ENCODE measurements at places on chromosomes 1 and 21.
A peak's percentile ranks its signal among the peaks of the same experiment; 100 is the strongest.

- no peak for DNase-seq
Observed at GRCh38 chr1:99139876-99140275, 124.4 kb upstream of the PLPPR4 start.

GRCh38 chr21:43025636-43026180 lies 49.9 kb downstream of the CBS start:
- peak; percentile 36 for DNase-seq

GRCh38 chr1:77095236-77095635 lies 124.0 kb downstream of the PIGK start:
- DNase-seq: no peak

DNA sequence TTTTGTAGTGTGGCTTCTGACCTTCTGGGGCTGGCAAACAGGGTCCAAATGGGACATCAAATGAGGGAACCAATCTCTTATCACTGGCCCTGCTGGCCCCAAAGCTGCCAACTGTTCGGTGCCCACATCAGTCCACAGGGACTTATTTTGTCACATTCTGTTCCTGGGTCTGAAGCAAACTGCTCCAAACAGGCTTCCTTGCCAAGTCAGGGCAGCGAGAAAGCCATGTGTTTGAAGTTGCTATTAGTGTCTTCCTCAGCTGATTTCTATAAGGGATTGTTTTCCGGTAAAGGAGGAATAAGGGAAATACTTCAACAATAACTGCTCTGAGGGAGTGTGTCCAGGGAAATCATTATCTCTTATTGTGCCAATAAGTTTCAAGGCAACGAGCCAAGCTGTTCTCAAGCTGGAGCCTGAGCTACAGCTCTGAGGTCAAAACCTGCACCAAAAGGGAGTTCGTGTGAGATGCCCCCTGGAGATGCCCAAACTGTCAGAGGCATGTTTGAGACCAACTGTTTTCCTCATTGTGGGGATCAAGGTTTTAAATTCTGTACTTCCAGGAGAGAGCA lies 381.4 kb upstream of the PROX1 start:
- DNase-seq: no peak

- peak; percentile 41 for DNase-seq
Observed at GRCh38 chr1:42815941-42816584, 859 bp upstream of the ERMAP start.

Measured in ELR (cell line).